ENCODE measurements at places on chromosomes 5 and 9. TPM values are rescaled to one million over a fixed set of nuclear protein-coding genes. Genes with fewer than 3 reads are reported as not detected.

The NUTM2G gene
- total RNA-seq = not detected

The CCDC180 gene
- total RNA-seq = 3.4 TPM

The TRPM3 gene
- total RNA-seq = not detected

The GPR21 gene
- total RNA-seq = 1.1 TPM

The SLC6A3 gene
- total RNA-seq = not detected

The CMYA5 gene
- 0.06 TPM for total RNA-seq

The PCDHGB5 gene
- 27.2 TPM for total RNA-seq

The ELOVL7 gene
- 0.73 TPM for total RNA-seq

The TMEFF1 gene
- total RNA-seq = 35.1 TPM

The FCN2 gene
- not detected for total RNA-seq

Data from glomerular endothelial cell (primary cell).